ENCODE measurements at places on chromosomes 4 and X.

DNA sequence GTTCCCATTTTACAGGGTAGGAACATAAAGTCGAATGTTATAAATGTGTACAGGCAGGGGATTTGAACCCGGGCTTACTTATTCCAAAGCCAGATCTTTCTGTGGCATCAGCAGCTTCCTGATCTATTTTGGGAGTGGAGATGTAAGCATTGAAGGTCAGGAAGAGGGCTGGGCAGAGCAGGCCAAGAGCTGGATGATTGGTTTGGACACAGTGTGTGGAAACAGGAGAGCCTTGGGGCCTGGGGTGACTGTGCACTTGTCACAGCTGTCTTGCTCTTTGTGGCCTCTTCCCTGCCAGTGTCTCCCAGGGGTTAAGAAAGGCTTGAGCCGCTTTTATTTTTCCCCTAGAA is 127.9 kb upstream of the ENPP6 start:
- no peak for DNase-seq

GRCh38 chr4:13665701-13666660 is 38.5 kb upstream of the BOD1L1 start:
- DNase-seq: no peak

- DNase-seq: no peak
Observed at GRCh38 chr4:82362565-82362964, 11.2 kb downstream of the HNRNPD start.

DNA sequence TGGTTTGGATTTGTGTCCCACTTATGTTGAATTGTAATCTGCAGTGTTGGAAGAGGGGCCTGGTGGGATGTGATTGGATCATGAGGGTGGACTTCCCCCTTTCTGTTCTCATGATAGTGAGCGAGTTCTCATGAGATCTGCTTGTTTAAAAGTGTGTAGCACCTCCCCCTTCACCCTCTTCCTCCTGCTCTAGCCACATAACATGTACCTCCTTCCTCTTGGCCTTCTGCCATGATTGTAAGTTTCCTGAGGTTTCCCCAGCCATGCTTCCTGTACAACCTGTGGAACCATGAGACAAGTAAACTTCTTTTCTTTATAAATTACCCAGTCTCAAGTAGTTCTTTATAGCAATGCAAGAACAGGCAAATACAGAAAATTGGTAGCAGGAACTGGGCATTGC is 138.7 kb downstream of the INPP4B start:
- no peak for DNase-seq
